ENCODE measurements at places on chromosomes 4 and X. TPM values are rescaled to one million over a fixed set of nuclear protein-coding genes. Genes with fewer than 3 reads are reported as not detected.

SORBS2 gene
- total RNA-seq: 47.7 TPM

UGT2A1 gene
- total RNA-seq: 0.12 TPM

CCDC120 gene
- total RNA-seq: 11.0 TPM

STK32B gene
- total RNA-seq: 17.5 TPM

ARSJ gene
- total RNA-seq: 0.55 TPM

RAP2C gene
- 18.7 TPM for total RNA-seq

FDCSP gene
- total RNA-seq: not detected

ADAMTS3 gene
- total RNA-seq: 6.8 TPM

TNIP3 gene
- total RNA-seq: 0.43 TPM

PNMA6F gene
- 1.2 TPM for total RNA-seq

UGT2B11 gene
- 0.12 TPM for total RNA-seq

MND1 gene
- 8.3 TPM for total RNA-seq

P2RY4 gene
- 1.2 TPM for total RNA-seq

TCP11X2 gene
- 7.2 TPM for total RNA-seq

CPEB2 gene
- total RNA-seq: 95.6 TPM

H2BW2 gene
- 1.7 TPM for total RNA-seq

GUCY1B1 gene
- 7.6 TPM for total RNA-seq

RNF175 gene
- total RNA-seq: 0.99 TPM

TMSB15C gene
- 3.4 TPM for total RNA-seq

ANKRD50 gene
- 33.2 TPM for total RNA-seq

PNMA3 gene
- 28.2 TPM for total RNA-seq

SPANXN5 gene
- total RNA-seq: 1.9 TPM

PNMA5 gene
- 13.9 TPM for total RNA-seq

F11 gene
- 0.19 TPM for total RNA-seq

KIF4A gene
- total RNA-seq: 2.0 TPM

WDR1 gene
- total RNA-seq: 168 TPM

SATL1 gene
- 2.4 TPM for total RNA-seq

UGT2B10 gene
- not detected for total RNA-seq

CLDN2 gene
- total RNA-seq: not detected
